ENCODE measurements at places on chromosomes 6 and 20.

GRCh38 chr6:44284121-44284520 lies 13.9 kb downstream of the TMEM151B start:
- no peak for DNase-seq

DNA sequence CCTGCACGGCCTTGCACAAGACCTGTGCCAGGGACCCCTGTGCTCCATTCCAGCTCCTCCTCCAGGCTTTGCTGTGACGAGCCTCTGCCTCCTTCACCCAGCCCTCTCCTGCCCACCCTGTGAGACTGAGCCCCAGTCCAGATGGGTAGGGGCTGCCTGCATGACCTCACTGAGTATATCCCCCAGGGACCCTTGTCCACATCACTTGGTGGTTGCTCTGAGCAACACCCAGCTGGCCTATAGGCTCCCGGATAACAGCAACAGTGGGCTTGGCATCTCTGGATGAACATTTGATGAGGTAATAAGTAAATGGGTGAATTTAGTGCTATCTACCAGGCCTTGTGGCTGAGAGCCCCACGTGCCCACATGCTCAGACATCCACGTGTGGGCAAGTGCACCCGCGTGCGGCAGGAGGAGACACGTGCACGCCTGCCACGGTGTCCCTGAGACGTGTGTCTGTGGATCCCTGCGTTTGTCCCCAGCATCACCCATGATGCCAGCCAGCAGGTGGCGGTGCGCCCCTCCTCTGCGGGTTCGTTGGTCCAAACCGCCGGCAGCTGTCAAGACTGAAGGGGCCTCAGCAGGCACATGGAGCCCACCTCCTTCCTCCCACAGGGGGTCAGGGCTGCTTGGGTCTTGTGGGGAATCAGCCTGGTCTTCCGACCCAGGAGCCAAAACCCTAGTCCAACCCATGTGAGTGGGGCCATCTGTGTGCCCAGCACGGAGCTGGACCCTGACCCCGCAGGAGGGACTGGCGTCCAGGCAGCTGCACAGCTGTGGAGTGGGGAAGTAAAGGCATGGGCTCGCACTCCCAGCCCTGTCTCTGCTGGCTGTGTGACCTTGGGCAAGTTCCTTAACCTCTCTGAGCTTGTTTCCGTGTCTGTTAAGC lies 45.9 kb downstream of the FGD2 start:
- DNase-seq = peak; percentile 95

DNA sequence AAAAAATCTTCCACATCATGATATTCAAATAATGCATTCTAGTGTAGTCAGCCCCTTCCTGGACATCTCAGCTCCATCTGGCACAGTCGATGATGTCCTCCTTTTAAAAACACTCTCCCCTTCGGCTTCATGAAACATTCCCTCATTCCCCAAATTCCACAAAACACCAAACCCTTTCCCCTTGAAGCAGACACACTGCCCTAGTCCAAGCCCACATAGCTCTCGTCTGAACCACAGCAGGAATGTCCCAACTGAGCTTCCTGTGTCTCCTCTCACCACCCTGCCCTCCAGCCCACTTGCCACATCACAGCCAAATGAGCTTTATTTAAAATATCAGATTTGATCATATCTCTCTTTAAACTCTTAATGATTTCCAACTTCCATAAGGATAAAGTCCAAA lies 106.4 kb upstream of the CARMIL1 start:
- no peak for DNase-seq

- DNase-seq = no peak
Observed at GRCh38 chr20:40591119-40591518, 97.9 kb downstream of the MAFB start.

DNA sequence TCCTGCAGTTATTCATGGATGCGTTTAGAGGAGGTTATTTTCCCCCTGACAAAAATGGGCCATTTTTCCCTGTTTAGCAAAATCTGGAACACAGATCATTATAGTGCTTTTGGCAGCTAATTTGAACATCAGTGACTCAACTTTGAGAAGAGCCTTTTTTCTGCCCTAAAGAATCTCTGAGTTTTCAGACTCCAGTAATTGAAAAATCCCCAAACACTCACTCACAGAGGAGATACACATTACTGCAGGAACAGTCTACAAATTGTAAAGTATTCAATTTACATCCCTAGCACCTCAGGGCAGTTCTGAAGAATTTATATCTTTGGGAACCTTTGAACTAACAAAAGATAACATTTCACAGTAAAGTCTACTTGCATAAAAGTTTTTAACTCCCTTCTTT lies 966.6 kb upstream of the SLC35B3 start:
- DNase-seq = no peak

GRCh38 chr6:105560611-105561066 lies 157.8 kb upstream of the PREP start:
- no peak for DNase-seq

GRCh38 chr6:95186710-95187109 lies 390.6 kb upstream of the MANEA start:
- no peak for DNase-seq

DNA sequence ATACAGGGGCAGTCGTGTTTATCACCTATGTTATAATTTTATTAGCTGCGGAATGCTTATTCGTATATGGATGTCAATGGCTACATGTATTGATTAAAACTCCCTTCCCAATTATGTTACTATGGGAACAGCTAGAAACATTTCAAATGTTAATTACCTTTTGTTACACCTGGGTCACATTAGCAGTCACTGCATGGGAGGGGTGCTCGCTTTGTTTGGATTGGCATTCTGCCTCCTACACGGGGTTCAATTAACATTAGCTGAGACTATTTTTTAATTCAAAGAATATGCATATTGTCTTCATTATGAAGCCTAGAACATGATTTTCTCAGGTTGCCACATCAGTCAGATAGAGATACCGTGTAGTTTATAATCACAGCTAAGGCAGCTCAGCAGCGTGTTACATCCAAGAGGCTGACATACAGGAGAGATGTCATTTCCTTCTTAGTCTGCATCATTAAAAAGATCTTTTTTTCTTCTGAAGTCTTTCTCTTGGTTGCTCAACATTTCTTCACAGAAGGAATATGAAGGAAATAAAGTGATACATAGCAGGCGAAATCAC lies 76.2 kb upstream of the RPS6KA2 start:
- DNase-seq = no peak

DNA sequence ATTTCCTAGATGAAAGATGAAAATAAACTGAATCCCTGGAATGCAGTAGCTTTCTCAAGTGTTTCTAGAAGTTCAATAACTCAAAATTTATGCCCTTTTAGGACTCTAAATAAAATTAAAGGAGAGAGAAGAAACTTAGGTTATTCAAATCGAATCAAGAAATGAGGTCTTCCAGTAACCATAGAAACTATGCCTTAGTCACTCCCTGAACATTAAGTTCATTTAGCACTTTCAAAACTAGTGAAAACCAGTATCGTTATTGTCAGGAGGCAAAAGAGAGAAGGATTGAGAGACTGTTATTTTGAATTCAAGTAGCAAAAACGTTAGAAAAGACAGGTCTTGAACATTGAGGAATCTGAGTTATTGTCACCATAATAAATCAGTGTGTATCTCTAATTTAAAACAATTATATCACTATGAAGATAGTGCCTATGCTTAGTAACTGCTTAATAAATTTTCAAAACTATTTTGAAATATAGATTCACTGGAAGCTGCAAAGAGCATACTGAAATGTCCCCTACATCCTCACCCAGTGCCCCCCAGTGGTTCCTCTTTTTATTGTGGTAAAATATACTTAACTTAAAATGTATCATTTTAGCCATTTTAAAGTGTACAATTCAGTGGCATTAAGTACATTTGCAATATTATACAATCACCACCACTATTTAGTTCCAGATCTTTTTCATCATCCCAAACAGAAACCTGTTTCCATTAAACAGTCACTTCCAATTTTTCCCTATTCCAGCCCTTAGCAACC lies 4.6 kb downstream of the RPP21 start:
- no peak for DNase-seq

DNA sequence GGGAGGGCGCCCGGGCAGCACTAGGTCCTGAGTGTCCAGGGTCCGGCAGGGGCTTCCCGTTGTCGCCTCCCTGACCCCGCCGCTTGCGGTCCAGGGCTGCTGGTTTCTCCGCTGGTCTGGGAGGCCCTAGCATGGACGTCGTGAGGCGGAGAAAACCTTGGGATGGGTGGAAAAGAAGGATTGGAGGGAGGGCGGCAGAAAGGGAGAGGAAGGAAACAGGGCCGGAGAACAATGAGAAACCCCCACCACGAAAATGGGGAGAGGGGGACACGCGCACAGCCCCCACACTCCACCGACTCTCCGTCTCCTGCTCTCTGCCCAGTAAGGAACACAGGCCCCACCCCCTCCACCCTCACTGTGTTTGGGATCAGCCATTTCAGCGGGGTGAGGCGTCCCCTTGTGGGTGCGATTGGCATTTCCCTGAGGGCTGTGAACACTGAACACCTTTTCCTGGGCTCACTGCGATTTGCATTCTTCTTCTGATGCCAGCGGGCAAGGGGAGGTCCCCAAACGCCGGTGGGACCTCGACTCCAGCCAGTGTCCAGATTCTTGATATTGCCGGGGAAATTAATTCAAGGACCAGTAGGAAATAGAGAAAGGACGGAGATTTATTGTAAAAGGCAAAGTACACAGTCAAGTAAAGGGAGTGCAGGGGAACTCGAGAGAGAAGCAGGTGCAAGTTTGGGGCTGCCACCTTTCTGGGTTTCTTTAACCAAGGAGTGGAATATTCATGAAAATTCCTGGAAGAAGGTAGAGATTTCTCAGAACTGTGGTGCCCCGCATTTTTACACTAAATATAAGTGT lies 3.3 kb upstream of the RAET1G start:
- peak; percentile 89 for DNase-seq

DNA sequence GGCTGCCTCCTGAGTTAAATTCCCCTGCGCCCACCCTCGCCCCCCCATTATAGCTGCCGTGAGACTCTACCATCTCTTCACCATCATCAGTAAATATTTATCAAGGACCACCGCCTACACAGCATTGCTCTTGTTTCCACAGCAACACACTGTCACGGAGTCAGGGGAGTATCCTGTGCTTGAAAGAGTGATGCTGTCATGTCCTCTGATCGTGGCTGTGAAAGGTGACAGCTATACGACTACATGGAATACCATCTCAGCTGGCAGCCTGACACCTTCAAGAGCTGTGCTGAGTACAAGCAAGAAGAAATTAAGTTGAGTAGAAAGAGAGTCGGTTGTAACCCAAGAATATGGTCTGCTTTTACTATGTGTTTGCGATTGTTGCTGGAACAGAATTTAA lies 3.4 kb downstream of the PTPRT start:
- no peak for DNase-seq

GRCh38 chr6:165426892-165427291 lies 117.5 kb upstream of the C6orf118 start:
- no peak for DNase-seq

DNA sequence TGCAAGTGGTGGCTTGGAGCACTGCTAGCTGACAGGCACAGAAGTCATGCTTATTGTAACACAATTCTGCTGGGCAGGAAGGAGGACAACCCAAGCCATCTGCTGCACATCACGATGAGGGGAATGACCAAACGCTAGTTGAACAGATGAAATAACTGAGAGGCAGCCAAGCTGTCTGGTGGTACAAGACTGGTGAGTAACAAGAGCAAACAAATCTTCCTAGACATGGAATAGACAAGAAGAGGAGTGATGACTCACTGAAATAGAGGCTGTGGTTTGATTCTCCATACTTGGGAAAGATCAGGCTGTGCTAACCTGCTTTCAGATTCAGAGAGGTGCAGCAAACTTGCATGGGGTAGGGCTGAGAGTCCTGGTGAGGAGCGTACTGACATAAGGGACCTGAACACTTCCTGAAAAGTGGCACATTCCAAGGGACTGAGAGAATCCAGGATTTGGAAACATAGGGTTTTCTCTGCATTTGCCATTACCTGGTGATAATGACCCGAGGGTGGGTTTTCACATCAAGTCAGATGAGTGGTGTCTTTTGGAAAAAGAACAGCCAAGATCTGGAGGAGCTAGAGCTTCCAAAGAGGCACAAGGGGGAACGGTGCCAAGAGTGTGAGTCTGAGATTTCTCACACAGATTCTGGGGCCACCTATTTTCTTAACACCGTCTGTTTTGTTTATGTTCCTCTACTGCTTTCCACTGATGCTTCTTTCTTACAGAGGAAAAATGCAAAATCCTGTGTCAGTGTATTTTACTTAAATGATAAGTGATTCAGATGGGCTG lies 60.0 kb downstream of the PRL start:
- DNase-seq = no peak

DNA sequence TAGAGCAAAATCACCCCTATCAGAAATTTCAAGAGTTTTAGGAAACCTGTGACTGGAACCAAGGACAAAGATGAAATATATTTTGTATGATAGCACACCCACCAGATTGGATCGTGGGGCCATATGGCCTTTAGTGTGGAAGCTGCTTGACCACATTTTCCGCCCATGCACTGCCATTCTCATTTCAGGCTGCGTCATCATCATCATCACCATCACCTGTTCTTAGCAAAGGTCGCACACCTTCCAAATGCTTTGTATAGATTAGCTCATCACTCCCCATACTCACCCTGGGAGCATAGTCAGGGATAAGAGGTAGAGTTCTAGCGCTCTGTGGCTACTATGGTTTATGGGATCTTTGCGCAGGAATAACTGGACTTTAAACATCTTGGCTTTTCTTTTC lies 185.7 kb downstream of the MTHFD1L start:
- DNase-seq = no peak

DNA sequence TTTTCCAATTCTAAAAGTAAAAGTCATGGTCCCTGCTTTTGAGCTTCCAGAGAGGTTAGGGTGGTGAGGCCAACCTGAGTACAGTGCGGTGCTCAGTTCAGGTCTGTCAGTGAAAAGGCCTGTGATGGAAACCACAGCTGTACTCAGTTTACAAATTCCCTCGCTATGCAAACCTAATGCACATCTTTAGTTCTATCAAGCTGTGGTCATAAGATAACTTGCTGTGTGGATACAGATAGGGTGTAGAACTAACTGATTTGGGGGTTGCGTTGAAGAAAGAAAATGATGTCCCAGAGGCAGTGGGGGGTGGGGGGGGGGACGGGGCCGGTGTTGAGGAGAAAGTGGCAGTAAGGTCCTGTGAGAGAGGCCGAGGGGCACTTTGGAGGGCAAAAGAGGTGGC lies 22.8 kb upstream of the MBOAT1 start:
- DNase-seq = no peak

DNA sequence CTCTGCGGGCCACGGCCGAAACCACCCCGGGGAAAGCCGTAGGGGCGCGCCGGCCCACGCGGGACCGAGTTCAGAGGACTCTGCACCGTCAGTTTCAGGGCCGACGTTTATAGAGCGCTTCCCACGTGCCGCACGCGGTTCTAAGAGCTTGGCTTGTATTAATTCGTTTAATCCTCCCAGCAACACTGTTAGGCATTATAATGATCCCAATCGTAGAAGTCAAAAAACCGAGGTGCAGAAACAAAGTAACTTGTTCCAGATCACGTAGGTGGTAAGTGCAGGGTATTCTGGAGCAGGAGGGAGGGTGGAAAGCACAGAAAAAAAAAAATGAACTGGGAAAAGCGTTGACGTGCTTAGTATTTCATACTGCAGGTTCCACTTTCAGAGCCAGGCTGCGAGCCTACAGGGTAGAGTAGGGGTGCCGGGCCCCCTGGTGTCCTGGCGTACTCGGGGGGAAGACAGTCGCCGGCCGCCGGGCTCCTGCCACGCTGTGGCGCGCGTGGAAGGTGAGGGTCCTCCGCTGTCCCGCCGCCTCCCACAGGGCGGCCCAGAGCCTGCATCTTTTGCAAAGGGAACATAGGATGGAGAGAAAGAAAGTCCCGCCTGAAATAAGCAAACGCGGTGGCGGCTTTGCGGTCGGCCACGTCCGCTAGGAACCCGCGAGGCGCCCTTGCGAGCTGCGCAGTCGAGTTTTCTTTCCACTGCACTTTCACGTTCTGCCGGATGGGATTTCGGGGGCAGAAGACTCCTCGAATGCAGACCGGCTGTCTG lies 10.2 kb upstream of the FOXF2 start:
- DNase-seq = no peak

GRCh38 chr6:111423960-111424846 lies 58.8 kb downstream of the REV3L start:
- peak; percentile 67 for DNase-seq
